Right atrium auricular region (tissue), 2 donors: ENCODE measurements at places on chromosomes 3 and 15. TPM values are rescaled to one million over a fixed set of nuclear protein-coding genes. Genes with fewer than 3 reads are reported as not detected.

DNA sequence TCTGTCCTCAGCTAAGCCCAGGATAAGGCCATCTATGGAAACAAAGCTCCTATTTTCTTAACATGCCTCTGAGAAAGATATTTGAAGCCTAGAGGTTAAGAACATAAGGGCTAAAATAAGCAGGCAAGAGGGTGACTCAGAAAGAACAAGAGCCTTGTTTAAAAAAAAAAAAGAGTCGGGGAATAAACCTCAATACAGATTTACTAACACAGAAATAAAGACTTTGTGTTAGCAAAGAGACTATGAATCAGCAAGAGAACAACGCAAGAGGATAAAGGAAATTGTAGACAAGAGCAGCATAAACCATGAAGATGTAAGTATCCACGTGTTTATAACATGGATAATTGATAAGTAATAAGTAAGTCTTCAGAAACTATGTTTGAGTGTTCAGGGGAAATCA lies 36.0 kb downstream of the RAB27A start:
- DNase-seq = no peak
- H3K27ac ChIP-seq = no peak overlapping the region
- no peaks in the 10 kb centered on the region for H3K27me3 ChIP-seq
- no peak overlapping the region for H3K4me3 ChIP-seq
- no peaks in the 10 kb centered on the region for H3K4me1 ChIP-seq

Gene CYP19A1
- not detected for total RNA-seq

- H3K27ac ChIP-seq = no peak overlapping the region
- H3K27me3 ChIP-seq = no peaks in the 10 kb centered on the region
- H3K4me1 ChIP-seq = no peaks in the 10 kb centered on the region
- H3K36me3 ChIP-seq = peaks cover 63% of the 10 kb centered on the region
- H3K4me3 ChIP-seq = no peak overlapping the region
Observed at GRCh38 chr3:124976383-124976782, 41.8 kb upstream of the MUC13 start.

Gene CSK
- 25.6 TPM for total RNA-seq

Gene AMIGO3
- total RNA-seq = 0.44 TPM

DNA sequence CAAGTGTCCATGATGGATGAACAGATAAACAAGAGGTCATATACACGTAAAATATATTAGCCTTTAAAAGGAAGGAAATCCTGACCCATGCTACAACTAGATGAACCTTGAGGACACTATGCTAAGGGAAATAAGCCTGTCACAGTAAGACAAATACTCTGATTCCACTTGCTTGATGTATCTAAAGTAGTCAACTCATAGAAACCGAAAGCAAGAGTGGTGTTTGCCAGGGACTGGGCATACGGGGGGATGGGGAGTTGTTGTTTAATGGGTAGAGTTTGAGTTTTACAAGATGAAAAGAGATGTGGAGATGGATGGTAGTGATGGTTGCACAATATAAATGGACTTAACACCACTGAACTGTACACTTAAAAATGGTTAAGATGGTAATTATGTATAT lies 65.4 kb downstream of the C3orf70 start:
- H3K27me3 ChIP-seq = no peaks in the 10 kb centered on the region
- H3K4me1 ChIP-seq = no peaks in the 10 kb centered on the region
- no peak overlapping the region for H3K4me3 ChIP-seq
- H3K36me3 ChIP-seq = no peaks in the 10 kb centered on the region
- H3K27ac ChIP-seq = no peak overlapping the region

DNA sequence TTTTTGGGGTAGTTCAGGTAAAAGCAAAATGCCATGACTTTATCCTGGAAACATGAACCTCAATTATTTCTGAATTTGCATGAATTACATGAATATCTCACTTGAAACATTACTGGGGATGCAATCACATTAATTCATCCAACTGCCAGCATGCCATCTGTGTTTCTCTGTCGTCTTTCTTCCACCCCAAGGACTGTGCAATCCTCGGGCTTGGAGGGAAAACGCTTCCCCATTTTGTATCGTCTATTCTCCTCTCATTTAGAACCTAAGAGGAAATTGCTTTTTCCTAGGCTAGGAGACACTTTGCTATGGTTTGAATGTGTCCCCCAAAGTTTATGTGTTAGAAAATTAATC lies 109.4 kb downstream of the SQOR start:
- DNase-seq = no peak
- H3K4me1 ChIP-seq = no peaks in the 10 kb centered on the region
- no peaks in the 10 kb centered on the region for H3K36me3 ChIP-seq
- H3K27me3 ChIP-seq = no peaks in the 10 kb centered on the region
- H3K27ac ChIP-seq = no peak overlapping the region

Gene MGLL
- 36.3 TPM for total RNA-seq

- no peaks in the 10 kb centered on the region for H3K36me3 ChIP-seq
- H3K4me1 ChIP-seq = no peaks in the 10 kb centered on the region
- no peaks in the 10 kb centered on the region for H3K27me3 ChIP-seq
- no peak overlapping the region for H3K27ac ChIP-seq
- DNase-seq = no peak
Observed at GRCh38 chr3:25397150-25397549, 30.9 kb upstream of the RARB start.

Gene FAM107A
- total RNA-seq = 80.7 TPM

DNA sequence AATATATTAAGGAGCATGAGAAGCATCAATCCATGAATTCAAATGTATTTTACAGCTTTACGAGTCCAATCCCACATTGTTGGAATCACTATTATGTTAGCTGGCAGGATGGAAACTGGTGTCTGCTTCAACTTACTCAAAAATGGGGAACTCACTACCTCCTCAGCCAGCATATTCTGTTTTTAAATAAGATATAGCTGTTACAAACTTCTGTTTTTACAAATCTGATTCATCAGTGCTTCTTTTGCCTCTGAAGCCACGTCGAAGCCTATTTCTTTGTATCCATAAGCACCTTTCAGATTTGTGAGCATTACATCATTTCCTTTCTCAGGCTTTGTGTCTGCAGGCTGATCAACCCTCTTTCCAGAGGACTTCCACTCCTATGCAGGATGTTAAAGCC lies 105.9 kb downstream of the TPRG1 start:
- H3K36me3 ChIP-seq = no peaks in the 10 kb centered on the region
- H3K27ac ChIP-seq = no peak overlapping the region
- H3K4me3 ChIP-seq = no peak overlapping the region
- no peaks in the 10 kb centered on the region for H3K27me3 ChIP-seq

Gene ZMYND10
- total RNA-seq = 0.31 TPM

- H3K36me3 ChIP-seq = no peaks in the 10 kb centered on the region
- DNase-seq = no peak
- H3K4me1 ChIP-seq = no peaks in the 10 kb centered on the region
- H3K27ac ChIP-seq = no peak overlapping the region
- no peak overlapping the region for H3K4me3 ChIP-seq
Observed at GRCh38 chr3:29164825-29165224, 116.0 kb upstream of the RBMS3 start.

Gene GOLGA8Q
- 0.70 TPM for total RNA-seq

Gene BUB1B
- total RNA-seq = 0.39 TPM

DNA sequence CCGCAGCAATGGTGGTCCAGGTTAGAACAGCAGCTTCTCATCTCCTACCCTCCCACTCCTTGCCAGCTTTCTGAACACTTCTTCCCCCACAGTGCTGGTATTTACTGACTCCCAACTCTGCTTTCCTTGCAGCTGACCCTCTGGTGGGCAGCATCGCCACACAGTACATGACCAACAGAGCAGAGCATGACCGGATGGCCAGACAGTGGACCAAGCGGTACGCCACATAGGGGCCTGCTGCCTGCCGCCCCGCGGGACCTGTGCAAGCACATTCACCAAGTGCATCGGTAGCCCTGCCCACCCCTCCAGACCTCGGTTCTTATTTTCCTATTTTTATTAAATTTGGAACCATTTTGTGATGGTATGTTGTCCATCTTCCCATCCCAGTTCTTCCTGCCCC lies 216.2 kb upstream of the UBE2E1 start:
- H3K27me3 ChIP-seq = no peaks in the 10 kb centered on the region
- no peak overlapping the region for H3K4me3 ChIP-seq
- no peak for DNase-seq
- no peak overlapping the region for H3K27ac ChIP-seq
- peaks cover 5% of the 10 kb centered on the region for H3K4me1 ChIP-seq

DNA sequence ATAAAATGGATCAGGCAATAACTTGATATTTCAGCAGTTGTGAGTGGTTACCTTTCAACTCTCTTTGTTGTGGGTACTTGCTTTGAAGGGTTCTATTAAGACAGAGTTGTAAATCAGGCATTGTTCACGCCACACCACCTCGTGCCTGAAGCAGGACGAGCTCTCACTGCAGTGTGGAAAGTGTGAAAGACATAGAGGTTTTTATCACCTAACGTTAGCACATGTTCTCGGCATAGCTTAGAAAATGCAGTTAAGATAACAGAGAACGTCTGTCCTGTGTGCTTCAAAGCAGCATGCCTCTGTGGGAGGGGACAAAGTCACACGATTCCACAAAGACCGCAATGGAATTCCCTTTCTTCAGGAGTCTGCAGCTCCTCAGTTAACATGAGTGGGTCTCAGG lies 7.8 kb downstream of the ADAMTS17 start:
- no peaks in the 10 kb centered on the region for H3K27me3 ChIP-seq
- H3K4me1 ChIP-seq = peaks cover 7% of the 10 kb centered on the region

DNA sequence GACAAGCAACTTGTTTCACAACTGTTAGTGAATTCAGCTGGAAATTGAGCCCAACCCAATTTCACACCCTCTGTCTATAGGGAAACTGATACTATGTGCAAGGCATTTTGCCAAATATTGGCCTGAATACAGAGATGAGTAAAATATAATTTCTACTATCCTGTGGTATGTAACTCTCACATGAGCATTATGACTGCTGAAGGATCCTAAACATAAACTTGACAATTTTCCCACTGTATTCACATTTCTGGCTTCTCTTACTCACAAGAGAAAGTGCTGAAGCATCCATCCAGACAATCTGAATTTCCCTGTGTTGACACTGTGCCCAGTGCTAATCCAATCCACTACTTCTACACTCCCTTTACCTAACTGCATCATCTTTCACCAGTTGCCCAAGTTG lies 28.4 kb downstream of the SERPINI2 start:
- no peaks in the 10 kb centered on the region for H3K36me3 ChIP-seq
- no peak for DNase-seq
- H3K27me3 ChIP-seq = no peaks in the 10 kb centered on the region
- no peak overlapping the region for H3K27ac ChIP-seq
- H3K4me1 ChIP-seq = no peaks in the 10 kb centered on the region

DNA sequence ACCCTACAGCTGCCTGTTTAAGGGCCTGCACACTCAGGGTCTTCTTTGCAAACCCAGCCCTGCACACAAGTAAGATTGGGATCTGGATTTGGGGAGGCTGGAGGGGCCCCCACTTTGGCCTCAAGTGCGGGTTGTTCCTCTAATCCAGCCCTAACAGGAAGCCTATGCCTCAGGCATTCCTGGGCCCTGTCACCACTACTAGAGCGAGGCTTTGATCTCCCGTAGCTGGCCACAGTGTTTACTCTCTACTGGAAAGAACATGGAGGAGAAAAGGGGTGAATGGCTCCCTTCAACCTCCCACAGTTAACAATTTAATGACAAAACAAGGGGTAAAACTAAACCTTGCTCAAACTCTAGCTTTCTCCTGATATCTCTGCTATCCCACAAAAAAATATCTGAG lies 48.4 kb downstream of the DZIP1L start:
- H3K36me3 ChIP-seq = peaks cover 64% of the 10 kb centered on the region
- no peaks in the 10 kb centered on the region for H3K4me1 ChIP-seq
- H3K4me3 ChIP-seq = no peak overlapping the region
- H3K27ac ChIP-seq = no peak overlapping the region

DNA sequence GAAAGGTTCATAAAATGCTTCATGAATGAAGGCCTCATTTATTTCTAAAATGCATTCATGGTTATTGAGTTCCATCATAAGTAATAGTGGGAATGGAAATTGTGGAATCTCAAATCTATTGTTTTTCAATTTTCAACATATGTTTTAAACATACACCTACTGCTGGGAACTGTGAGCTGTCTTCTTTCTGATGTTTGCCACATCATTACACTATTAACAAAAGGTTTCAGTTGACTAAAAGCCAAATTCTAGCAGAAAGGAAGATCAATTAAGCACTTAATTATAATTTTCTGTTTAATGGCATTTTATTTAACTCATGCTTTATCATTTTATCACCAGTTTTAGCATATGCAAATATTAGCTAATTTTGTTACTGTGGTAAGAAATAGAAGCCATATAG lies 13.8 kb upstream of the TBC1D23 start:
- H3K36me3 ChIP-seq = no peaks in the 10 kb centered on the region
- no peak overlapping the region for H3K4me3 ChIP-seq
- H3K27me3 ChIP-seq = no peaks in the 10 kb centered on the region
- no peaks in the 10 kb centered on the region for H3K4me1 ChIP-seq
- no peak for DNase-seq
- no peak overlapping the region for H3K27ac ChIP-seq

- H3K4me1 ChIP-seq = peaks cover 17% of the 10 kb centered on the region
- H3K27me3 ChIP-seq = no peaks in the 10 kb centered on the region
- H3K4me3 ChIP-seq = no peak overlapping the region
- no peak for DNase-seq
- peak overlapping the region; percentile 43 for H3K27ac ChIP-seq
Observed at GRCh38 chr3:114418107-114418506, 124.3 kb downstream of the TIGIT start.

DNA sequence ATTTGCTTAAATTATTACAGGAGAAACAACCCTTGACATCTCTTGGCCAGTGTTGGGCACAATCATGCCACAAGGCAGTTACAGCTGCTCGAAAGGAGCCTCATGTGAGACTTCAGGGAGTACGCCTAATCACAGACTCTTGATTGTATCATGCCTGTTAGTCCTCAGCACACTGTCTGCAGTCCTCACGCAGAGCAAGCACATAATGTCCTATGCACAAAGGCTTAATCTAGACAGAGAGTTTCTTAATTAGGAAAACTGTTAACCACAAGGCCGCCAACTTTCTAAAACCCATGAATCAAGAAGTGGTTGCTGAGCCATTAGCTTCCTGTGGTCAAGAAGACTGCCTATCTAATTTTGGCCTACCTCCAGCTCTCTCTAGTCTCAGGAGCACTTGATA lies 172.0 kb downstream of the UNC13C start:
- no peaks in the 10 kb centered on the region for H3K27me3 ChIP-seq
- H3K4me1 ChIP-seq = no peaks in the 10 kb centered on the region
- no peak overlapping the region for H3K27ac ChIP-seq
- no peaks in the 10 kb centered on the region for H3K36me3 ChIP-seq
- no peak overlapping the region for H3K4me3 ChIP-seq
- no peak for DNase-seq

GRCh38 chr15:56774356-56774755 lies 41.0 kb upstream of the ZNF280D start:
- H3K4me1 ChIP-seq = no peaks in the 10 kb centered on the region
- no peak overlapping the region for H3K4me3 ChIP-seq
- no peaks in the 10 kb centered on the region for H3K36me3 ChIP-seq

DNA sequence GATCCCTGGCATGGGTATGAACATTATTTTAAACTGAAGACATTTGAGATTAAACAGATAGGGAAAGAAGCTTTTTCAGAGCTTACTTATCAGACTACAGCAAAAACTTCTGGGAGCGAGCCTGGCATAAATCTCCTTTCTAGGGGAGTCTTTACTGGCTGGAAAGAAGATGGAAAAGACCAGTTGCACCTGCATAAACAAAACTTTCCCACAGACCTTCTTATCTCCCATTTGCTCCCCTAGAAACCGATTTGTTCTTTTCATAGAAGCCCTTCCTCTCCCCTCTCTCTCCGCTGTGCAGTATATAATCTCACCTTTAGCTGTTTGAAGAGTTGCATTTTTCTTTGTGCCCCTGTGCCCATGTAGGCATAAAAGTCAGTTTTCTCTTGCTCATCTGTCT lies 93.2 kb downstream of the CHRNA7 start:
- no peaks in the 10 kb centered on the region for H3K36me3 ChIP-seq
- no peak for DNase-seq
- H3K27ac ChIP-seq = no peak overlapping the region

GRCh38 chr3:188370081-188370830 lies 216.3 kb downstream of the LPP start:
- H3K27me3 ChIP-seq = no peaks in the 10 kb centered on the region
- DNase-seq = no peak
- H3K4me3 ChIP-seq = no peak overlapping the region
- peaks cover 18% of the 10 kb centered on the region for H3K4me1 ChIP-seq
- H3K27ac ChIP-seq = no peak overlapping the region
